ENCODE measurements at places on chromosomes 1 and 21.

GRCh38 chr1:80278936-80279335 lies 1272.4 kb upstream of the ADGRL4 start:
- DNase-seq, result no peak

DNA sequence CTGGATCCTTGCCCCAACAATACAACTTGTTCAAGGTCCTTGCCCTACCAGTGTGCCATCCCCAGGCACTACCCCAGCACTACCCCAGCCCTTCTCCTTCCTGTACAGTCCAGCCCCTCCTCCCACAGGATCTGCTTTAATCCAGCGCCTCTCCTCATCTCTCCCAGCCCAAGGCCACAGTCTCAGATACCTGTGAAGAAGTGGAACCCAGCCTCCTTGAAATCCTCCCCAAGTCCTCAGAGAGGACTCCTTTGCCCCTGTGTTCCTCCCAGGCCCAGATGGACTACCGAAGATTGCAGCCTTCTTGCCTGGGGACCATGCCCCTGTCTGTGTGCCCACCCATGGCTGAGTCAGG lies 6.5 kb upstream of the CDC20 start:
- no peak for DNase-seq

DNA sequence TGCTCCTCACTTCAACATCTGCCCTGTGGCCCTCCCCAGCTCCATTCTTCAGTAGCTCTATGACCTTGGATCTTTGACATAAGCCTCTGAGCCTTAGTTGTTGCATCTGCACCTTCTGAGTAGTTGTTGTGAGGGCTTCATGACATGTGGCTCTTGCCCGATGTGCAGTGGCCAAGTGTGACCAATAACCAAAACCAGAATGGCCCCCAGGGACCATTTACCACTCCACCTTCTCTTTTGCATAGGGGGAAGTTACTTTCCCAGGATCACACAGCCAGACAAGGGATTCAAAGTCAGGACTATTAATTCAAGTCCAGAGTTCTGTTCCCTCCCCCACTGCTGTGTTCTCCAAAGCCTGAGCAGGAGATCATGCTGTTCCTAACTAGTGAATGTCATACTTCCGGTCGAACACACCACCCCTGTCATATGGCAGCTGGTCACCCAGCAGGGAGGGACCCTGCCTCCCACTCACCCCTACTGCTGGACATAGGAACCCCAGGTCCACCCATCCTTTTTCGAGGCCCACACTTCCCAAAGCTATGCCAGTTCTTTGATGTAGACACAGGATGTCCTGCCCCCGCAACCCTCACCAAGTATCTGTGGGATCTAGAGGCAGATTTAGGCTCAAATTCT lies 4.0 kb downstream of the FGR start:
- DNase-seq, result no peak

DNA sequence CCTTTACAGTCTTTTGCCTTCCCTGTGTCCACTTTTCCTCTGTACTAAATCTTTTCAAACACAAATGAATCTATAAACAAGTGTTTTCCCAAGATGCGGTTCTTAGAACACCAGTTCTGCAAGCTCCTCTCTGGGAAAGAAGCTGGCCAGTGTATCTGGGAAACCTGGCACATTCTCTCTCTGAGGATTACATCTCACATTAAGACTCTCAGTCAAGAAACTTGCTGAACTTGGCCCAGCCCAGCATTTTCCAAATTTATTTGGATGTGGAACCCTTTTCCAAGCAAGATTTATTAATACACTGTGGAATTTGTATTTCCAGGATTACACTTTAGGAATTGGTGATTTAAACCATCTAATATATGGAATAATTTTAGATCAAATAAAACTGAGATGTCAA lies 105.7 kb downstream of the ZNF281 start:
- no peak for DNase-seq

DNA sequence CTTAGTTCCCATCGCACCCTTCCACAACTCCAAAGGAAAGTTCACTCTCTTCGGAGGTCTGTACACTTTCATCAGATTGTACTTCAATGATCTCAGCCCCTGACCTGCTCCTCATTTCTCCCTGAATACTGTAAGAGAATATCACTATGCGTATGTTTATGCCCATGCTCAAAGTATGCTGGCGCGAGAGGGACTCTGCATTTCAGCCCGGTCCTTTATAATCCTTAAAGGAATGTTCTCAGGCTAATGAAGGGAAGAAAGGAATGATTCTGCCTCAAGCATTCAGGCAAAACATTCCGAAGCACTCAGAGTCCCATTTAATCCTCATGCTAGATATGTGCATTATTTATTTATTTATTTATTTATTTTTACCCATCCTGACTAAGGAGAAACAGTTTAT lies 76.8 kb downstream of the PLD5 start:
- no peak for DNase-seq

DNA sequence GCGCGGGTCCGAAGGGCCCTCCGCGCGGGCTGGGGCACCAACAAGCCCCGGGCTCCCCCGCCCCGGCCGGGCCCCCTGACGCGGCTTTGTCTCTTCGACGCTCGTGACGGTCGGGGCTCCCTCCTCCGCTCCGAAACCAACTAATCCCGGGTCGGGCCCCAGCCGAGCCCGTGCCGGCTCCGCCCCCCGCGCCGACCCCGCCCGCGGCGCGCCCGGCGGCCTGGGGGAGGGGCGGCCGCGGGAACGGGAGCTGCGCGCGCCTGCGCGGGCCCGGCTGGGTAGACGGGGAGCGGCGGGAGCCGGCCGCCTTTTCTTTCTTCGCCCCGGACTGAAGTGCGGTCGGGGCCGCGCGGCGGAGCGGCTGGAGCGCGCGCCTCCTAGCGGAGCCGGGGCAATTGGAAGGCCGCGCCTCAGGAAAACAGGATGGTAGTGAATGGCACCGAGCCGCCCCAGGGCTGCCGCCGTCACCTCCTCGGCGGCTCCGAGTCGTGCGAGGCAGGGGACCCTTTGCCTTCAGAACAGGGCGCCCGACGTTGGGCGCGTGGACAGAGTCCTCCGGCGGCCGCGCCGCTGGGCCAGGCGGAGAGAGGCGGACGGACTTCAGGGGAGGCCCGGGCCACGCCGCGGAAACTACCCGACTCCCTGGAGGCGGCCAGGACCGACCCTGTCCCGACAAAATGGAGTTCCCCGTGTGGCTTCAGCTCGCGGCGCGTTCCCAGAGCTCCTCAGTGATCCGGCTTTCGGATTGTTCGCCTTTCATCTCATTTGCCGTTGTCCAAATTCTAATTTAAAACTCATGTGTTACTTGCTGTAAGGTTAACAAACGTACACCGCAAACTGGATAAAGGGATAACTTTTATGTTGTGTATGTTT lies at the start of gene TP53BP2:
Gene TP53BP2 (minus strand): TSS at position 138 of the 873 bp plus-strand sequence. CDS start 267 bp downstream, outside the sequence.
- DNase-seq, result peak; percentile 95

GRCh38 chr1:2394220-2394619 lies 2.6 kb downstream of the RER1 start:
- DNase-seq, result no peak

- no peak for DNase-seq
Observed at GRCh38 chr1:185894791-185895190, 160.6 kb downstream of the HMCN1 start.

DNA sequence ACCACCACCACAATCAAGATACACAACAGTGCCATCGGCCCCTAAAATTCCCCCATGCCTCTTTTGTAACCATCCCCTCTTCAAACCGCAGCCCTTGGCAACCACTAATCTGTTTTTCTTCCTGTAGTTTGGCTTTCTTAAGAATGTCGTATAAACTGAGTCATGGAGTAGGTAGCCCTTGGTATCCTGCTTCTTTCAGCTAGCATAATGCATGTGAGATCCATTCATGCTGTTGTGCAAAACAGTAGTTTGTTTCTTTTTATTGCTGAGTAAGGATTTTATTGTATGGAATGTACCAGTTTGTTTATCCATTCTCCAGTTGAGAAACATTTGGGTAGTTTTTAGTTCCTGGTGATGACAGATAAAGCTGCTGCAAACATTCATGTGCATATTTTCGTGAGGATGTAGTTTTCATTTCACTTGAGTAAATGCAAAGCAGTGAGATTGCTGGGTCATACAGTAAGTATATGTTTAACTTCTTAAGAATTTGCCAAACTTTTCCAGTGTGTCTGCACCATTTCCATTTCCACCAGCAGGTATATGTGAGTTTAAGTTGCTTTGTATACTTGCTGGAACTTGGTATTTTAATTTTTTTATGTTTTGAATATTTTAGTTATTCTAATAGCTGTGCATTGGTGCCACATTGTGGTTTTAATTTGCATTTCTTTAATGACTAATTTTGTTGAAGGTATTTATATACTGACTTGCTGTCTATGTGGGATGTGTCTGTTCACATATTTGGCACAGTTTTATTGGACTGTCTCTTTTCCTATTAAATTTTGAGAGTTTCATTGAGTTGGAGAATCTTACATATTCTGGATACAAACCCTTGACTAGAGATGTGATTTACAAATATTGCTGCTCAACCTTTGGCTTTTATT lies 148.4 kb upstream of the MAP1LC3C start:
- peak; percentile 90 for DNase-seq

DNA sequence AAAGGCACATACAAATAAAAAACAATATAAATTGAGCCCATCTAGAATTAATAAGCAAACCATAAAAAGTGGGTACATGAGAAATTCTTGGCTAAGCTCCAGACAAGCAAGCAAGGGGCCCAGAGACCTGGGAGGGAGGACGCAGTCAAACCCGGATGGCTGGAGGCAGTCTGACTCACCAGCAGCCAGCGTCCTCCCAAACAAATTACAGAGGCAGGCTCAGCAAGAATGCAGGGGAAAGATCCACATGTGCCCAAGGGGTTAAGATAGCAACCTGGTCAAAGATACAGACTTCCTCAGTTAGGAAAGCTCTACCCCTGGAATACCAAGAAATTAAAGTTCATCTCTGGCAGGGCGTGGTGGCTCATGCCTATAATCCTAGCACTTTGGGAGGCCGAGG lies 7.4 kb upstream of the TIAM1 start:
- DNase-seq, result no peak

- DNase-seq, result no peak
Observed at GRCh38 chr1:237267743-237268142, 225.8 kb downstream of the RYR2 start.

DNA sequence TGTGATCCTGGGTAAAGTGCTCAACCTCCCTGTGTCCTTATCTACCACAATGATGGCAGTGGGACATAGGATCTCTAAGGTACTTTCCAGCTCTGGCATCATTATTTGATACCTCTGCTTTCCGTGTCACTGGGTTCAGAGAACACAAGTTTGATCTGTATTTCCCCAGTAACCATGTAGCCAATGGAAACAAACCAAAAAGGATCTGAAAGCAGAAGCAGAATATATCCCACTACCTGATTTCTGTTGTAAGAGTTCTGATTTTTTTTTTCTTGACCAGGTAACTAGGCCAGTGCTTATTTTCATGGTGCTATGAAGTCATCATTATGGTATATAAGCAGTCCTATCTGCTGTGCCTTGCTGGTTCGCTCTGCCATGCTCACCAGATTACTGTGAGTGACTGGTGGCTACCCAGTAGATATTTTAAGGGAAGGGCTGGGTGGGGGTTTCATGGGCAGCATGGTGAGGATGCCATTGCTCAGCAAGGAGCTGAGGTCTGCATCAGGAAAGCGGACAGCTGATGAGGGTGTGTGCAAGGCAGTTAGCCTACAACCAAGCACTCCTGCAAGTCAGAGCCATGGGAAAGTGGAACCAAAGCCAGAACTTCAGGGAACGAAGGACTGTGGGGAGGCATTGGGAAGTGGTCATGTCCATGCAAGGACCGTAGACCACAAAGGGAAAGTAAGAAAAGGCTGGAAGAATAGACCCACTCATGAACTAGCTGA lies 104.9 kb upstream of the EDEM3 start:
- no peak for DNase-seq

GRCh38 chr1:110722807-110723206 lies 48.1 kb upstream of the KCNA3 start:
- no peak for DNase-seq

DNA sequence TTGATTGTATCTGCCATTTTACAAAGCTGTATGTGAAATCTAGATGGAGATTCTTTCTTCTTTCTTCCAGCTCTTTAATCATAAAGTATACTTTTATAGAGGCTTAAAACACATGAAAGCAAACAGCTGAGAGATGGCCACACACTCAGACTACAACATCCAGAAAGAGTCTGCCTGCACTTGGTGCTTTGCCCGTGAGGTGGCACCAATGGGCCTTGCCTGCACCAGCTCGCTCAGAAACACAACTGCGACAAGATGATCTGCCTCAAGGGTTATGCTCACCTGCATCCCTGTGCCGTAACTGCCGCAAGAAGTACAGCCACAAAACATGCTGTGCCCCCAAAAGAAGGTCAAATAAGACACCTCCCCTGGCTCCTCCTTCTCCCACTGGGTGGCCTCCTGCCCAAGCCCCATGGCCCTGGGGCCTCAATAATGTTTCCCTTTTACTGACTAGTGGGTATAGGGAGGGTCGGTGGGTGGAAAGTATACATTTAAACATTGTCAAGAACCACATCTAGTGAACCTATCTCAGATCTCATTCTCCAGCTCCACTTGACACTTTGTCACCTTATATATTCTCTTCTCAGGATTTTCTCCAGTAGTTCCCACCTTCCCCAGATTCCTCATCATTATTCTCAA lies 66.7 kb upstream of the ANGPTL3 start:
- DNase-seq, result peak; percentile 64

DNA sequence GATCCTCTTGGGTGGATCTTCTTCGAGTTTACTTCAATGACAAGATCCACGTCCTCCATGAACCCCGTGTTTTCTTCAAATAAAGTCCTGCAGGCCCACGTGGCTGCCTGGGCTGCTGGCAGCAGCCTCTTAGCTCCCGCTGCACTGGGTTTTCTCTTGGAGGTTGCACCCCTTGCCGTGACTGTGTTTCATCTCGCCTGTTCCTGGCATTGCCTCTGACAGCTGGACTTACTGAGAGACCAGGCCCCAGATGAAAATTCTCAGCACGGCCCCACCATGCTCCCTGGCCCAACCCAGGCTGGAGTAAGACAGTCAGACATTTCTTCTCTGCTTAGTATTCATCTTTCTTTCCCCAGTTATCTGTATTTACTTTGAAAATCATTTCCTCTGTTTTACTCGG lies 274.8 kb upstream of the RUNX1 start:
- DNase-seq, result no peak

DNA sequence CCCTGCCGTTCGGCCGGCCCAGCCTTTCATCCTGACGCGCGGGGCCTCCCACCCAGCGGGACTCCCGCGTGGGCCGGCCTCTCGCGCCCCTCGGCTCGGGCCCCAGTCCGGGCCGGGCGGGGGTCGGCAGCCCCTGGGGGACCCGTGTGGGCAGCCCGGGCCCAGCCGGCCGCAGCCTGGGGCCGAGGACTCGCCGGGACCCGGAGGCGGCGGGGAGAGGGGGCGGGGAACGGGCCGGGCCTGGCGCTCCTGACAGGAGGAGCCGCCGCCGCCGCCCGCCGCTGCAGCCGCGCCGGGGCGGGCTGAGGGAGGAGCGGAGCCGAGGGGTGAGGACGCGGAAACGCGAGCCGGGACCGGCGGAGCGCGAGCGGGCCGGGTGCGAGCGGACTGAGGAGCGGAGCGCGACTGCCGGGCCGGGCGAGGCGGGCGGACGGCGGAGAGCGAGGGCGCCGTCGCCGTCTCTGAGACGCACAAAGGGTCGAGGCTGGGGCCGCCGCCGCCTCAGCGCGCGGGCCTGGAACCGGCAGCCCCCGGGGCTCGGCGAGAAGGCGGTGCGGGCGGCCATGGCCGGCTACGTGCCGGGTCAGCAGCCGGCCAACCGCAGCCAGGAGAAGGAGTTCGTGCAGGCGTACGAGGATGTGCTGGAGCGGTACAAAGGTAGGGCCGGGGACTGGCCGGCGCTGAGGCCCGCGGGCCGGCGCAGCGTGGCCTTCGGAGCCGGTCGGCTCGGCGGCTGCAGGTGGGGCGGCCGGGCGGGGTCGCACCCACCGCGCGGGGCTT lies 79.1 kb downstream of the NDUFS5 start:
- no peak for DNase-seq

GRCh38 chr1:26602378-26602959 lies 72.9 kb downstream of the RPS6KA1 start:
- peak; percentile 87 for DNase-seq
